Left renal cortex interstitium (tissue), 4 donors: ENCODE measurements at places on chromosomes 5 and 9. TPM values are rescaled to one million over a fixed set of nuclear protein-coding genes. Genes with fewer than 3 reads are reported as not detected.

The STPG3 gene
- polyA plus RNA-seq: 3.5 TPM

The LCN15 gene
- 0.14 TPM for polyA plus RNA-seq

DNA sequence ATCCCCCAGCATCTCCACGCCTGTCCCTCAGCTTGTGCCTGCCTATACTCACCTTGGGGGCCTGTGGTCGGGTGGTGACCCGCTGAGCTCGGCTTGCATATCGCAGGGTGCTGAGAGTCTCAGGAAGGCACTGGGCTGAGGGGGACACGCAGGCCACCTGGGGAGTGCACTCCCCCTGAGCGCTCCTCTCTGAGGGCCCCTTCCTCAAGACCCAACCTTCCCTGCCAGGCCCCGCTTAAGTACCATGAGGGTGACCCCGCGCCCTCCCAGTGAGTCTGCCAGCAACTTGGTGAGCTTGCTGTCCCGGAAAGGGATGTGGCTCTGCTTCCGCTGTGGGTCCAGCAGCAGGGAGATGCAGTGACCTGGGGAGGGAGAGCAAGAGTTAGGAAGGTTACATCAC lies 4.1 kb downstream of the KIF12 start:
- DNase-seq: no peak

GRCh38 chr9:84959339-84959738 lies 289.8 kb downstream of the NTRK2 start:
- no peak for DNase-seq

- no peak for DNase-seq
These were observed 248.4 kb downstream of the ELAVL2 start for GRCh38 chr9:23577611-23578010.

GRCh38 chr9:137426018-137426681 lies 3.0 kb downstream of the NOXA1 start:
- no peak for DNase-seq
